ENCODE measurements at places on chromosomes 5 and 9.

- DNase-seq: no peak
These were observed 662 bp downstream of the SUSD3 start for GRCh38 chr9:93059011-93059714.

DNA sequence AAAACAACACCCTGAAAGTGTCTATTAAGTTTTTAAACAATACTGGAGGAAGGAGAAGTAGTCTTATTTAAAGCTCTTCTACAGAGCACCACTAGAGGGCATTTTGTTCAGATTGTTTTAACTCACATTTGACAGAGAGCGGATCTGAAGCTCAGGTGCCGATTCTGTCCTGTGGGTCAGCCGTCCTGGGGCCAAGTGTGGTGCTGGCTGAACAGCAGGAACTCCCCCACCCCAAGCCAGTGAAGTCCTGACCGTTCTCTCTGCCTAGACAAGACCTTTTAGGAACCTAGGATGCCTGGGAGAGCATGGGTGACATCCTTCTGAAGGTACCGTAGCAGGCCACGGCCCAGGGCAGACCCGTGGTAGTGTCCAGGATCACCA, 3.9 kb downstream of the EXOC3 start:
- no peak for DNase-seq

DNA sequence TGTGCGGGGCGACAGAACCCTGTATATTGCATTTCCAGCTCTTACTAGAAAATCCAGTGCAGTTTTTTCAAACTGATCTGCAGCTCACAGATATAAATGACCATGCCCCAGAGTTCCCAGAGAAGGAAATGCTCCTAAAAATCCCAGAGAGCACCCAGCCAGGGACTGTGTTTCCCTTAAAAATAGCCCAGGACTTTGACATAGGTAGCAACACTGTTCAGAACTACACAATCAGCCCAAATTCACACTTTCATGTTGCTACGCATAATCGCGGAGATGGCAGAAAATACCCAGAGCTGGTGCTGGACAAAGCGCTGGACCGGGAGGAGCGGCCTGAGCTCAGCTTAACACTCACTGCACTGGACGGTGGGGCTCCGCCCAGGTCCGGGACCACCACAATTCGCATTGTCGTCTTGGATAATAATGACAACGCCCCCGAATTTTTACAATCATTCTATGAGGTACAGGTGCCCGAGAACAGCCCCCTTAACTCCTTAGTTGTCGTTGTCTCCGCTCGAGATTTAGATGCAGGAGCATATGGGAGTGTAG, 786 bp downstream of the PCDHB5 start:
- DNase-seq: no peak

- no peak for DNase-seq
These were observed 58.9 kb upstream of the RAPGEF6 start for GRCh38 chr5:131693894-131694293.

DNA sequence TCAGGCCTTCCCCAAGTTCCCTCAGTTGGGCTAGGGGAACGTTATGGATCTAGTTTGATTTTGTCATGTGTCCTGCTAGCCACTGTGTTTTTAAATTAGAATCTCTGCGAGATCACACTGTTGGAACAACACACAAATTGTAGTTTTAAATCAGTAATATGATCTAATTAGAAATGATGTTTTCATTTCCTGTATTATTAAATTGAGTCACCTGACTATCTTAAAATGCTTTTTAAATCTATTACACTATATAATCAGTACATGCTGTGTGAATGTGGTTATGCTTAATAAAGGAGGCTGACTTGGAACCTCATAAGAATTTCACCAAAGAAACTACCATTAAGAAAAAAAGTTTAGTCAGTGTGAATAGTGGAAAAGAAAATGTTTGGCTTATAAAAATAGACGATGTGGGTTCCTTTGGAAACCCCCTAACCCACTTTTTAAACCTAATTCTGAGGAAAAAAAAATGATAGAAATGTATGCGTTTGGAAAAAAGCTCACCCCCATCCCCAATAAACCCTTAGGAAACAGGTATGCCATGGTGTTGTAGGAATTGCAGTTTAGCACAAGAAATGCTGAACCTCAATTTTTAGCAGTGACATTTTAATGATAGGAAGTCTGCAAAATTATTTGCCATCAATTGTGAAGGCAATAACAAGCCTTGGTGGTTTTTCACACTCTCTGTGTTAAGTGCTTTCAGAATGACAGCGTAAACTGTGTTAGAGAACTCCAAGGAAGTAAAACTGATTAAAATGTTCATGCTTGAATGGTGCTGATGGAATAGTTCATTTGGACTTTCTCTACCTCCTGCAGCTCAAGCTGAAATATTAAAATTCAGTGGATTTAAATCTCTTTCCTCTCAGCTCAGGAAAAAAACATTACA, 59.0 kb downstream of the TLE4 start:
- no peak for DNase-seq

DNA sequence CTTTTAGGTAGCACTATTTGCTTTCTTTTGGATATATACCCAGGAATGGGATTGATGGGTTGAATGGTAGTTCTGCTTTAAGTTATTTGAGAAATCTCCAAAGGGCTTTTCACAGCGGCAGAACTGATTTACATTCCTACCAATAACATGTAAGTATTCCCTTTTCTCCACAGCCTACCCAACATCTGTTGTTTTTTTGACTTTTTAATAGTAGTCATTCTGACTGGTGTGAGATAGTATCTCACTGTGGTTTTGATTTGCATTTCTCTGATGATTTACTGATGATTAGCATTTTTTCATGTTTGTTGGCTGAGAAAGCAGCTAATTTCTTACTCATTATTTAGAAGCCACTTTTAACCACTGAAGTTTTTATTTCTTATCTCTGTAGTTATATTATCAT, 221.1 kb upstream of the ACTBL2 start:
- DNase-seq: no peak

DNA sequence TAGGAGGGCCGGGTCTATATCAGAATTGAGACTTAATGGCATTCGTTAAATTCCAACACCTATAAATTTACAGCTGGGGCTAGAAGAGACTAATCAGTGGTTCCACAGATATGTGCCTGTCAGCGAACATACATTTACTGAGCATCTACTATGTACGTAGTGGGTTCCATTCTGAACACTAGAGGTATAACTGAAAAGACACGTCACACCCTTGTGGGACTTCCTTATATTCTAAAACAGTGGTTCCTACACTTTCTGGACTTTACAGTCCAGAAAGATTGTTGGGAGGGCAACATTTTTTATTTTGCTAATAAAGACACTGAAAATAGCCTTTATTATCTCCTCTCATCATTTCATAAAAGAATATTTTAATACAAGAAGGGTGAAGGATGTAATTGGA, 140.5 kb downstream of the SCAMP1 start:
- DNase-seq: no peak

- DNase-seq: no peak
These were observed 37.8 kb upstream of the CARTPT start for GRCh38 chr5:71681296-71681695.

DNA sequence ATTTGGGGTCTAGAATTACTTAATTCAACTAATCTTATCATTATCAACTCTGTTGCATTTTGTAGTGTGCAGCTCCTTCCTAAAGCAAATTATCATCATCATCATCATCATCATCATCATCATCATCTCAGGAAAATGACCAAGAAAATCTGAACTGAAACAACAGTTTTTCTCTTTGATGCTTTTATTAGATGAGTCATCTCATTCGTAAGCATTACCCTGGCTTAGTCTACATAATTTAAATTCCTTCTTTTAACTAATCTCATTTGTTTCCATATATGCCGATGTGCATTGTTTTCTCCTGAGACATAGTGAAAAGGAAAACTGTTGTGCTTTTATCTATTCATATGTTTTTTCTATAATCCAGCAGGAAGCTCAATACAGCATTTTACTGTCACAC, 173.0 kb upstream of the PDE4D start:
- no peak for DNase-seq

DNA sequence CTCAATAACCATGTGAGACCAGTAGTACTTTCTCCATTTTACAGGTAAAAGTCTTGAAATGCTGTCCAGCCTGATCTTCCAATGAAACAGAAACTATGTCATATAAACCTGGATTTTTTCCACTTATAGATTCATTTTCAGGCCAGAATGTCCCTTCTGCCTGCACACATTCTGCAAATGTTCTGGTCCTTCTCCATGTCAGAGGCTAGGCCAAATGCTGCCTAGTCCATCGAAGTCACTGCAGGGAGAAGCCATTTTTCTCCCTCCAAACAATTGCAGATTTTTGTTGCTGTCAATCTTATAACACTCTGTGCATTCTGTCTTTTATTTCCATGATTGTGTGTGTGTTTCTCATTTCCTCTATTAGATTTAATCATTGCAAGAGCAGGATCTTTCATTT, 59.4 kb downstream of the ALDH1A1 start:
- no peak for DNase-seq

GRCh38 chr9:88680041-88680440, 145.1 kb downstream of the NXNL2 start:
- DNase-seq: no peak

GRCh38 chr9:123111427-123112014, 78.1 kb downstream of the GPR21 start:
- no peak for DNase-seq

DNA sequence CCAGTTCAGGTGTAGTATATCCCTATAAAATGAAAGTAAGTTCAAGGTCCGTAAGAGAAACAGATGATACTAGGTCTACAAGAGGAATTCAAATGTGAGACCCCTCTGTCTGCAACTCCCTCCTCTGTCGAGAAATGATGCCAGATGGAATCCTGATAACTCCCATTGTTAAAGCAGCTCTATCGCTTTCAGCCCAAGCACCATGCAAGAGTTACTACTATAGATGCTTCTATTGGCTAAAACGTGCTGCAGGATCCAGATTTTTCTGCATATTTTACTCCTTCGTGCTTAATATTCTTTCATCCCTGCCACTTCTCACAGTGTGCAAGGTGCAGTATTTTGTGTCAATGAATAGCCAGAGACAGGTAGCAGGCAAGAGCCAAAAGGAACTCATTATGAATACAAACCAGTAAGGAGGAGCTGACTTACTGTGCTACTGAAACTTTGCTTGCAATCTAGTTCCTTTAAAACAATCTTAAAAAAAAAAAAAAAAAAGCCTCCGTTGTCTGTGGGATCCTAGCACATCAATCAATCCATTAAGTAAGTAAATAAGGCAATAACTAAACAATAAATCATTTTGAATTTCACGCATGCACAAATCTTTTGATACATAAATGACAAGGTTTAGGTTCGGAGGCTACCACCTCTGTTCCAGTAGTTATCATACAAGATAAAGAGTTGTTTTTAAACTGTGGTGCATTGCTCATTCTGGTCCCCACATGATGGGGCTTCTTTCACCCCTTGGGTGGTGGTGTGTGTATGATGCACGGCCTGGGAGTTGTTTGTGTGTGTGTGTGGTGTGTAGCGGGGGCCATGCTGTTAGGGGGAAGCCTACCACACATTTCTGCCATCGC, 151.1 kb upstream of the MPDZ start:
- DNase-seq: no peak

- DNase-seq: no peak
These were observed 86.5 kb downstream of the SREK1 start for GRCh38 chr5:66230551-66230950.

- DNase-seq: no peak
These were observed at the start of gene GALNT12 for GRCh38 chr9:98807070-98807813. TSS of gene GALNT12 (plus strand) at chr9:98807670. CDS start at chr9:98807699, 29 bp downstream.

GRCh38 chr9:117494401-117495090, 79.7 kb upstream of the ASTN2 start:
- no peak for DNase-seq

DNA sequence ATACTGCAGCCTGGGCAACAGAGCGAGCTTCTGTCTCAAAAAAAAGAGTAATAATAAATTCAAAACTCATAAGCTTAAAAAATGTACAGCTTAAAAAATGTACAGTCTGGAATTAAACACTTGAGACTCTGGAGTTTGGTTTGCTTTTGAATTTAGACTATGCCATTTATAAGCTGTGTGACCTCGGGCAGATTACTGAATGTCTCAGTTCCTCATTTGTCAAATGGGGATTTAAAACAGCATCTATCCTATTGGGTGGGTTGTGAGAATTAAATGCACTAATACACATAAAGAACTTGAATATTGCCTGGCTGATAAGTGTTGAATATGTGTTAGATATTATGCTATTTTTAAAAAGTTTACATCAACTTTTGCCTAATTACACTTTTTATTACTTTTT, 98.4 kb downstream of the SCAMP1 start:
- DNase-seq: no peak

- no peak for DNase-seq
These were observed 247.6 kb upstream of the FBXL7 start for GRCh38 chr5:15252331-15252730.

DNA sequence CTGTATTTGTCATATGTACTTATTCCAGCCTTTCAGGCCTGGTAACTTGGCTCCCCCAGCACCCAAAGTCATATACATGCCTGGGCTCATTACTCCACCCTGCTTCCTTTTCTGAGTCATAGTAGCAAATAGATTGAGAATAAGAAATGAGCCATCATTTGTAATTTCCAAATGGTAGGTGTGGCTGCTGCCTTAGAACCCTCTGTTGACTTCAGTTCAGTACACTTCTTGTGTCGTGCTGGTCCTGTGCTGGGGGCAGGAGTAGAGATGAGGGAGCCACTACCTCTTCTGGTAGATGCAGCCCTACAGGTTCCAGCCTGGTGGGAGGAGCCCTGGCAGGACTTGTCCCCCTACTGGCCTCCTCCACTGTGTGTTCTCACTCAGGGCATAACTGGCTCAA, 11.1 kb downstream of the GM2A start:
- DNase-seq: no peak

- DNase-seq: no peak
These were observed 94.5 kb downstream of the PDE4D start for GRCh38 chr5:59798862-59799667.

DNA sequence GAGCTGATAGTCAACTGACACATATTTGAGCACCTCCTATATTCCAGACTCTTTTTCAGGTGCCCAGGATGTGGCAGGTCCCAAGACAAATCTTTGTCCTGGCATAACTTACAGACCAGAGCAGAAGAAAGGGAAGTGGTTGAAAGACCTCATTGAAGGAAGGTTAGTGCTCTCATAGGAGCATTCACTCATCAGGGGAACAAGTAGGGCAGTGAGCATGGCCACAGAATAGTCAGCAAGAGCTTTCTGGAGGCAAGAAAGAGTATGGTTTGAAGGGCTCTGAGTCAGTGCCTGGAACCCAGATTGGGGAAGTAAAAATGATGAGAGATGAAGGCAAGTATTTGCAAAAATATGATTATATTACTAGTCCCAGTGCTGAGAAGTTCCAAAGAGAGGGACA, 25.0 kb upstream of the ERMP1 start:
- DNase-seq: no peak

DNA sequence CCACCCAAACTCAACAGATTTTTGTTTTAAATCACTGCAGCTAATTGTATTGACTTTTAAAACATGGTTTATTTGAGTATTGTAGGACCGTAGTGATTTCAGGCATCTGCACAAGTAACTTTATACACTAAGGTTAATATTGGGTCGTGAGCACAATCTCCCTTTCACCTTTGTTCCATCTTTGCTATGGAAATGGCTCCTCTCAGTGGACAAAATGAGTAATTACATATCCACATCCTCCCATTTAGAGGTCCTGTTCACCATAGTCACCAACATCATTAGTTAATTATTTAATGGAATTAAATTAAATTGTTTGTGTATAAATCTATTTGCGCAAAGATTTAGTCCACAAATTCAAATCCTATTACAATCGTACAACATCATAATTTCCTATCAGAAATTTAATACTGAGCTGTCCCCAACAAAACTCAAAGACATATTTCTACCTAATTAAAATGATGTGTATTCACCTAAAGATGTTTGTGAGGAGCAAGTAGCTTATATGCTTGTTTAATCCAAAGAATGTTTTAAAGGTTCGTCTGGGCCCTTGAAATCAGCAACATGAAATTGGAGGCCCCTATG, 173.0 kb upstream of the DAPK1 start:
- DNase-seq: no peak

GRCh38 chr9:80082213-80082612, 510.4 kb downstream of the TLE4 start:
- no peak for DNase-seq
